CD4-positive, alpha-beta T cell treated with Interleukin-12 subunit alpha and Interleukin-12 subunit beta, for 1 hour (primary cell): ENCODE measurements at places on chromosomes 3 and 15.

GRCh38 chr3:54621184-54621583 is 306.7 kb downstream of the LRTM1 start:
- DNase-seq, result no peak

DNA sequence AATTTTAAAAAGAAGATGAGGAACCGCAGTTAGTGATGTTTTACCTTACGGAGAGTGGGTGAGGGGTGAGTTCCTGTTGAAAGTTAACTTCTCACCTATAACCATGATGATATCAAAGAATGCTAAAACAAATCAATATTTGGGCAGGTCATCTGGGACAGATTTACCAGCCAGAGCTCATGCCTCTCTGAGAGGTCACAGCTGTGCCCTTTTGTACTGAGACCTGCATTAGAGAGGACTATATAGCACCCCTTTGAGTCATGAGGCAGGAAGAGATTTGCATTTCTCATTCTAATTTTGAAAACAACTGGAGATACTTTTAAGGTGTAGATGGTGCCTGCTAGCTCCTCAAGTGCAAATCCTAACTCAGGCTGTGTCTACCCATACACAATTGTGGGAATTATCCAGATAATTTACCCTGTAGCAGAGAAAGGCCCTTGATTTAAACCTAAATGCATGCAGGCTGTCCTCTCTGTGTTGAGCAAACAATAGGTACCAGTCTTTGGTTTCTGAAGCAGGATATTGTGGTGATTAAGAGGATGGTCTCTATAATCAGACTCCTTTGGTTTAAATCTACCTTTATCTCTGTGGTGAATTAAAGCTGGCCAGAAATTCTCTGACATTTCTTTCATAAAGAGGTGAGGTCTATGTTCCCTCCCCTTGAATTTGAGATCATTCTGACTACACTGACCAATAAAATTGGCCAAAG is 5.8 kb upstream of the TM4SF4 start:
- DNase-seq, result no peak

DNA sequence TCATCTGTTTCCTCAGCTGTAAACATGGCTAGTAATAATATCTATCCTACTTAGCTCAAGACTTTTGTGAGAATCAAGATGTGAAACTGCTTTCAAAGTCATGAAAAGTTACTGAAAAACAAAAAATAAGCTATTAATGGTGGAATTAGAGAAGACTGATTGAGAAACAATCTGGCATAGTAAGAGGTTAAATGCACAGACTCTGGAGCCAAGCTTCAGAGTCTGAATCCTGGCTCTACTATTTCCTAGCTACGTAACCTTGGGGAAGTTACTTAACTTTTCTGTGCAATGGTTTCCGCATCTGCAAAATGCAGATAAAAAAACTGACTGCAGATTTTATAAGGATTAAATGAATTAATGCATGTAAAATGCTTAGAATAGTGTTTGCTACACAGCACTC is 28.8 kb downstream of the LRRFIP2 start:
- DNase-seq, result no peak

DNA sequence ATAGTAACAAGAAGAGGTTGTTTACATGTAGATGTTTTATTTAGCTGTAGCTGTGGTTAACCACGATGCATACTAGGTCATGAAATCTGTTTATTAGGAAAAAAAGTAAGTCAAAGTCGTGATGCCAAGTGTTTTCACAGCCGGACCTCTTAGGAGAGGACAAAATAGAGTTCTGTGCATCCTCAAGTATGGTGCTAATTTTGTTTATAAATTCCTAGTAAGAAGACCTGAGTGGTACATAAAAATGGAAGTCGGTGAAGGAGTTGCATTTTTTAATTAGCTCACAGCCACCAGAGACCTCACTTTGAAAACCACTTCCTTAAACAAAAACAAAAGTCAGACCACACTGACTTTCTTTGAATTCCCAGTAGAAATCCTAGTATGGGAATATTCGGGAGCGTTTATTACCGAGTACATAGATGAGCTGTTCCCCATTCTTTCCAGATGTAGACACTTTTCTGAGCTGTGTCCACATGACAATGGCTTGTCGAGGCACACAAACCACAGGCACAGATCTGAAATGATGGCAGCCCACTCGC is 143.6 kb upstream of the UBE2E1 start:
- DNase-seq, result no peak

GRCh38 chr3:50151728-50152127 is 3.4 kb upstream of the SEMA3F start:
- DNase-seq, result no peak

DNA sequence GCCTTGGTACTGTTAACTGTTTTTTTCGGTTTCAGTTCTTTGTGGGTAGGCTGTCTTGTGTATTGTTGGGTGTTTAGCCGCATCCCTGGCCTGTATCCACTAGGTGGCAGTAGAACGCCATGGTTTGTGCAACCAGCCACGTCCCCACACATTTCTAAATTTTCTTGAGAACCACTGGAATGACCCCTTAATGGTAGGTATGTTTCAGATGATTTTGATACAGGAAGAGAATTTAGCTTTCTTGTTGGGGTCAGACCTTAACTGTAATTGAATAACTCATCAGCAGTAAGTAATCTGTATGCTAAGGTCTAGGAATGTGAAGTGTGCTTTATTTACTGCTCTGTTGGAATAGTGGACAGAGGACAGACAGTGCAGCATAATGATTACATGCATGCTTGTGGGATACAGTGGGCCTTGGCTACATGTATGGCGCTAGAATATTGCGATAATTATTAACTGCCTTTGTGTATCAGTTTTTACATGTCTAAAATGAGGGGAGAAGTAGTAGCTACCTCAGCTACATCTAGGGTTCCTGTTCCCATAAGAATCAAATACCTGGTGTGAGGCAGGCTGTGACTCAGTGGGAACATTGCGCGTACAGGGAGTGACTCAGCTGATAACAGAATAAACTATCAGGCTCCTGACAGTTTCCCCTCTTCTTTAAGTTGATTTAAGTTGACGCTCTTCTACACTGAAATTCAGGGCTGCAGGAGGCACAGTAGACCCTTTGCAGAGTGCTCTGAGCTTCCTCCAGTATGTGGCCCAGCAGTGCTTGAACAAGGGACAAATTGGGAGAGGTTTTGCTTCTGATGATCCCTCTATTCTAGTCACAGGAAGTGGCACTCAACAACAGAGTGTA is 25.0 kb upstream of the GPR171 start:
- DNase-seq, result peak; percentile 84

GRCh38 chr15:66394472-66394871 is 7.8 kb downstream of the MAP2K1 start:
- peak; percentile 15 for DNase-seq

- DNase-seq, result no peak
Measured at GRCh38 chr15:71705151-71705550, 105.2 kb upstream of the NR2E3 start.

DNA sequence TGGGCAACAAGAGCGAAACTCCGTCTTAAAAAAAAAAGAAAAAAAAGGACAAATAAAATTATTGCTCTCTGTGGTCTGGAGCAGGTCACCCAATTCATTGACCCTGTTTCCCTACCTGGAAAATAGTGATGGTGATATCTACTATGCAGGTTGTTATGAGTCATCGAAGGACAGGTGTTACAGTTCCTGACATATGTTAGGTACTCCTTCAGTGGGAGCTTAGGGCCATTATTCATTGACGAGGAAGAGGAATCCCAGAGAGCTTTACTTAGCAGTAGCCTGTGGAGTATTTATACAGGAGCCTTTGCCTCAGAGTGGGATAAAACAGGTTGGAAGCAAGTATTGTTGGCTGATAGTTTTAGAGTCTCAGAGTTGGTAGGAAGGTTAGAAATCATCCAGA is 74.5 kb downstream of the SLC7A14 start:
- DNase-seq, result no peak

GRCh38 chr15:68145706-68146105 is 59.4 kb downstream of the CALML4 start:
- DNase-seq, result no peak

- DNase-seq, result peak; percentile 52
Measured at GRCh38 chr15:29103824-29104565, 165.6 kb downstream of the NSMCE3 start.

- no peak for DNase-seq
Measured at GRCh38 chr3:160398820-160399124, 253 bp downstream of the IFT80 start.

- DNase-seq, result no peak
Measured at GRCh38 chr15:85007741-85008397, 26.2 kb downstream of the PDE8A start.

DNA sequence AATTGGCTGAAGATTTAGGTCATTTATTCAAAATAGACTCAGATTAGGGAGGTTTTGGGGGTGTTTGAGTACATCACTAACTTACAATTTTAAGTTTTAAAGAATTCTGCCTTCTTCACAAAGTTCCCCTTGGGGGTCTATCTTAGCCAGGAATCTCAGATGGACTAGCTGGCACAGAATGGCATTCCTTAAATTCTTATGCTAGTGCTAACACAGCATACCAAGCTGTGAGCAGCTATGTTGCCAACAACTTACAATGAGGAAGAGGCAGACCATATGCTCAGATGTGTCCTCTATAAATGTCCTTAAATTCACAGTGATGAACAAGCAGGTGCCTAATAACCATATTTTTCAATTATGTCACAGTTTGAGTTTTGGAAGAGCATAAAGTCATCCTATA is 60.9 kb upstream of the NPHP3 start:
- DNase-seq, result no peak

DNA sequence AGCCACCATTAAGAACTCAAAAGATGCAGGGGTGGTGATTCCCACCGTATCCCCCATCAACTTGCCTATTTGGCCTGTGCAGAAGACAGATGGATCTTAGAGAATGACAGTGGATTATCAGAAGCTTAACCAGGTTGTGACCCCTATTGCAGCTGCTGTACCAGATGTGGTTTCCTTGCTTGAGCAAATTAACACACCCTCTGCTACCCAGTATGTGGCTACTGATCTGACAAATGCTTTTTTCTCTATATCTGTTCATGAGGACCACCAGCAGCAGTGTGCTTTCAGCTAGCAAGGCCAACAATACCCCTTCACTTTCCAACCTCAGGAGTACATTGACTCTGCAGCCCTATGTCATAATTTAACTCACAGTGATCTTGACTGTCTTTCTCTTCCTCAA is 8.6 kb upstream of the MCF2L2 start:
- DNase-seq, result no peak

DNA sequence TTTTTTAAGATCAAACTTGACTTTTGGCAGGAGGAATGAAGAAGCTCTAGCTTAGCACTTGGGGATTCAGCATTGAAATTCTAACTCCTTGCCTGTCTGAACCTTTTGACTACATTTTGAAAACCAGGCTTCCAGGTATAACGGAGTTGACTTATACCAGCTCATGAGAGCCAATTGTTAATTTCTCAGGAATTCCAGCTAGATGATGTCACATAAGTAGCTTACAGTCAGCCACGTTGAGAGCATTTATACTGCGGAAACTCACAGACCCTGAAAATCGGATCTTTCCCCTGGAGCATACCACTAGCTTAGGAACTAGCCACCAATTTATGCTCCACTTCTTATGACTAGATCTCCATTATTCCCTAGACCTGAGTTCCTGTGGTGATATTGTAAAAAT is 321.4 kb upstream of the DPH6 start:
- DNase-seq, result no peak

GRCh38 chr3:28940530-28940929 is 340.3 kb upstream of the RBMS3 start:
- DNase-seq, result no peak

GRCh38 chr3:62248734-62249483 is 124.4 kb downstream of the FEZF2 start:
- no peak for DNase-seq

GRCh38 chr15:56996093-56996492 is 77.6 kb downstream of the TCF12 start:
- DNase-seq, result no peak

GRCh38 chr15:31021067-31021665 is 29.7 kb upstream of the MTMR10 start:
- no peak for DNase-seq

- no peak for DNase-seq
Measured at GRCh38 chr3:174955513-174956016, 96.4 kb downstream of the NAALADL2 start.

DNA sequence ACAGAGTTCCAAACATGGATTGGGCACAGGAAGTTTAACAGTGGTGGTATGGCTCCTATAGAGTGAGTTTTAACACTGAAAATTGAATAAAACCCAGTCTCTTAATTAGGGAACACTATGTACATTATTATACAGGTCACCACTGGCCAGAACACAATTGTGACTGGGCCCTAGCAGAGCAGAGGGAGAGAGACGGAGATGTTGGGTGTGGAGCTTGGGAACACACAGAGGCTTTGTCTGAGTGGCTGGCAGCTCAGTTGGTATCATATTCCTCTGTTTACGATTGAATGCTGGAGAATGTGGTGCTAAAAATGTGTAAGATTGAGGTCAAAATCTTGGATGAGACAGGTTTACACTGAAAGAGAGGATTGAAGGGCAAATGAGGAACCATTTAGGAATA is 6.8 kb upstream of the MOBP start:
- no peak for DNase-seq

- DNase-seq, result peak; percentile 62
Measured at GRCh38 chr3:45105855-45106671, 40.1 kb downstream of the CDCP1 start.

GRCh38 chr3:101204246-101204645 is 116.1 kb downstream of the IMPG2 start:
- DNase-seq, result no peak

DNA sequence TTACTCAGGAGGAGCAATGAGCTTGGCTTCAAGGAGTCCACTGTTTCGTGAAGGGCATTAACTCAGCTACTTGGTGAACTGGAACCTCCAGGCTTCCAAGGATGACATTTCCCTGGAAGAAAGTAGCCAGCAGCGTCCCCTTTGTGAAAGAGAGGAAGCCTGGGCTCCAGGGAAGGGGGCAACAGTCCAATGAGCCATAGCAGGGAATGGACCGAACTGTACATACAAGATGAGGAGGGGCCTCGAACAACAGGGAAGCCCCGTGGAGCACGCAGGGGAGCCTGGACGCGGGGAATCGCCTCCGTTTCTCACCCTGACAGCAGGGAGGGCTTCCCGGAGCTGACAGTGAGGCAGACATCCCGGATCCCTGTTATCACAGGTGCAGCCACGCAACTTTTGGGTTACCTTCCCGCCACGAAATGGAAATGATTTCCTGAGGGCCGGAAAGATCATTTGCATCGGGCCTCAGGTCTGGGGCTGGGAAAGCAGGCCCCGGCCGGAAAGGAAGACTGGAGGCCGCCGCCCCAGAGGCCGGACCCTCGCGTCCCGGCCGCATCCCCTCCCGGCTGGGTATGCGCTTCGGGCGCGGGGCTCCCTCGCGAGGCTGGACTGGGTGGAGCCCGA is 475 bp upstream of the SPINT1 start:
- DNase-seq, result no peak

- DNase-seq, result no peak
Measured at GRCh38 chr3:114356525-114356924, 62.7 kb downstream of the TIGIT start.

GRCh38 chr3:32865383-32865782 is 47.6 kb downstream of the TRIM71 start:
- no peak for DNase-seq

DNA sequence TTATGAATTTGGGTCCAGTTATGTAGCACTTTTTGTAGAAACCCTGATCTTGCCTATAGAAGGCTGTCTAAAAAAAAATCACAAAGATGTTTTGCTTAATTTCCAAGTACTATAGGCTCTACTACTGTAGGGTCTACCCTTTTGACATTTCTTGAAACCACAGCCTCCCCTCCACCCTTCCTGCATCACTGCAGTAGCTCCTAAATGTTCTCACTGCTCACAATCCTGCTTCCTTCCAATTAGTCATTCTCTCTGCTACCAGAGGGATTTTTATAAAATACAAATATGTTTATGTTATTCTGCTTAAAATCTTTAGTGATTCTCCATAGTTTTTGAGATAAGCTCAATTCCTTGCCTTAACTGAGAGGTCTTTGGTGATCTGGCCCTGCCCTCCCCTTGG is 114.0 kb downstream of the CYP19A1 start:
- no peak for DNase-seq

GRCh38 chr3:187276397-187277128 is 15.0 kb downstream of the MASP1 start:
- no peak for DNase-seq
